ENCODE measurements at places on chromosomes 12 and 14. TPM values are rescaled to one million over a fixed set of nuclear protein-coding genes. Genes with fewer than 3 reads are reported as not detected.

Gene CDCA4
- total RNA-seq, result 22.9 TPM

DNA sequence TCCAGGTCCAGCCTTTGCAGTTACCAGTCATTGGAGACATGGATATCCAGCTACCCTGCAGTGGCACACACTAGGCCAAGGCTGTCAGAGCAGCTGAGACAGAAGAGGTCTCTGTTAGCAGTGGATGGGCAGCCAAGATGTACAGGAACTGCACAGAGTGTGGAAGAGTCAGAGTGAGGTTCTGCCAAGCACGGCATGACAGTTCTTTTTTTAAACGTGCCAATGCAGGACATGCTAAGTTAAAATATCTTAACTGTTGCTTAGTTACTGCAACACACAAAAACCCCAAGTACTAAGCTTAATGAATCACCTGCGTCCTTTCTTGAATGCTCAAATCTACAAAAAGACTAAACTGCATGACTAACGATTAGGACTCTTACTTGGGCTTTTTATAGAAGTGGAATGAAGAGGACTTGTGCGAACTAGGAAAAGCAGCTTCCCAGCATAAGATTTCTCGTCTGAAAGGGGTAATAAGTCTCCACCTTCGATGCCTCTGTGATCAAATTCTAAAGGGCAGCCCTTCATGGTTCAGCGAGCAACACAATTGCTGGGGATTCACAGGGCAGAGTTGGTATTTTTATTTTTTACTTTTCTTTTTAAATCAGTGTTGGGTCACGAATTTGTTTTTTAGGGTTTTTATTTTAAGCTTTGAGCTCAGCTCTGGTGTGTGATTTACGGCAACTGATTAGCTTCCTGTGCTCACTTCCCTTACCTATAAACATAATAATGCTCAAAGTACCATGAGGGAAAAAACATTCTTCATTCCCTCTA, 20.6 kb downstream of the MAPK1IP1L start:
- DNase-seq, result no peak

DNA sequence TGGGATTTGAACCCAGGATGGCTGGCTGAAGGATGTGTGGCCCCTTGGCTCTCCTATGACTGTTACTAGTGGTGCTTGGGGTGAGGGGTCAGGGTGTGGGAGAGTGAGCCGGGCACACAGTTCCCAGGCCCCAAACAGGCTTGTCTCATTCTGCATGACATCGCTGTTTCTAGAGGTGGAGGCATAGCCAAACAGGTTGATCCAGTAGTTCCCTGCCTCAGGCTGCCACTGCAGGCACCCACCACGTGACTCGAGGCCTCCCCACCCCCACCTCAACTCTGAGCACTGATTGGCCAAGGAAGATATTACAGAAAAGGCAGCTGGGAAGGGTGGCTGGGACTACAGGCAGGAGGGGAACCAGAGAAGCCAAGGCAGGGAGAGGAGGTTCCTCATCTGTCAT, 102.6 kb downstream of the NCOR2 start:
- no peak for DNase-seq

DNA sequence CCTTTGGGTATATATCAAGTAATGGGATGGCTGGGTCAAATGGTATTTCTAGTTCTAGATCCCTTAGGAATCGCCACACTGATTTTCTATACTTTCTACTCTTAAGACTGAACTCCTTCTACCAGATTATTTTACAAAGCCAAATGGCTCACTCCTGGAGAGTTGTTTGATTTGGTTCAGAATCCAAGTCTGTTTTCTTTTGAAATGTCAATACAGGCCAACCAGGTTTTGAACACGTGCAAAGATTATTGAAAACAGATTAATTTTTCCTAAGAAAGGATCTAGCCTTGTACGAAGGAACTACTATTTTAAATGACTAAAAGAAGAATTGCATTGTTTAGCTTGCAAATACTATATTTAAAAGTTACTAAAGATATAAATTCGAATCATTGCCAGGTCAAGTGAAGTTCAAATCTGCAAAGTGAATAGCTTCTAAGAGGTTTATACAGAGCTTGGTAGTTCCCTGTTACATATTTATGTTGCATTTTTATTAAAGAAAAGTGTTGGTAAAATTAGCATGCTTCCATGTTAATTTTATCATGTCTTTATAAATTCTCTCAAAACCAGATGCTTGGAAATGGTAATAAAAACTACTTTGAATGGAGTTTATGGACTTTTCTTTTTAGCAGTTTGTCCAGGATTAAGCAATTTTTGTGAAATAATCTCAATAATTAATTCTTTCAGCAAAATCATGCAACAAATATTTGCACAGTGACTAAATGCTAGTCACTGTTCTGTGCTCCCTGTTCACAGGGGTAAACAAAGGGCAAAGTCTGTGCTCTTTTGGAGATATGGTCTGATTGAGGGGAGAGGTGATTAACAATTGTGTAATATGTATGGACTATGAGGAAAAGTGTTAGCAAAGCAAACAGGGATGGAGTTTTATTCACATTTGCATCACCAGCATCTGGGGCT, 38.9 kb downstream of the GPR65 start:
- no peak for DNase-seq

- DNase-seq, result no peak
Measured at GRCh38 chr14:97251491-97252155, 454.4 kb downstream of the VRK1 start.

All from progenitor cell of endocrine pancreas (in vitro differentiated cells).